Fibroblast of villous mesenchyme (primary cell): ENCODE measurements at places on chromosomes 3 and 15. TPM values are rescaled to one million over a fixed set of nuclear protein-coding genes. Genes with fewer than 3 reads are reported as not detected.

DNA sequence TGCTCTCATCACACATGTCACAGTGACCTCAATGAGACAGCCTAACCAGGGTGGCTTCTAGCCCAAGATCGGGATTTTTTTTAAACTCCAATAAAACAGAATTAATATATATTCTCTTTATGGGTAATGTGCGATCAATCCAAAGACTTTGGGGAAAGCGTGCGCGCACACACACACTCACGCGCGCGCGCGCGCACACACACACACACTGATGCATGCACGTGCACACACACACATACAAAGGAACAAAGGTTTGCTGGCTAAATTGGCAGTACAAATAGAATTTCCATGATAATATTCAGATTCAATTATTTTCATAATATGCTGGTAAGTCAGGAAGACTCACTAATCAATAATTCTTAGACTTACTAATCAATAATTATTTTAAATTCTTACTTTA is 19.3 kb downstream of the IL17RD start:
- DNase-seq = no peak

- no peak for DNase-seq
These were observed 15.1 kb upstream of the GPR171 start for GRCh38 chr3:151218136-151218535.

GRCh38 chr3:111617912-111618601 is 22.9 kb upstream of the ZBED2 start:
- DNase-seq = no peak

GRCh38 chr3:151142929-151143328 is 57.5 kb downstream of the MED12L start:
- DNase-seq = no peak

DNA sequence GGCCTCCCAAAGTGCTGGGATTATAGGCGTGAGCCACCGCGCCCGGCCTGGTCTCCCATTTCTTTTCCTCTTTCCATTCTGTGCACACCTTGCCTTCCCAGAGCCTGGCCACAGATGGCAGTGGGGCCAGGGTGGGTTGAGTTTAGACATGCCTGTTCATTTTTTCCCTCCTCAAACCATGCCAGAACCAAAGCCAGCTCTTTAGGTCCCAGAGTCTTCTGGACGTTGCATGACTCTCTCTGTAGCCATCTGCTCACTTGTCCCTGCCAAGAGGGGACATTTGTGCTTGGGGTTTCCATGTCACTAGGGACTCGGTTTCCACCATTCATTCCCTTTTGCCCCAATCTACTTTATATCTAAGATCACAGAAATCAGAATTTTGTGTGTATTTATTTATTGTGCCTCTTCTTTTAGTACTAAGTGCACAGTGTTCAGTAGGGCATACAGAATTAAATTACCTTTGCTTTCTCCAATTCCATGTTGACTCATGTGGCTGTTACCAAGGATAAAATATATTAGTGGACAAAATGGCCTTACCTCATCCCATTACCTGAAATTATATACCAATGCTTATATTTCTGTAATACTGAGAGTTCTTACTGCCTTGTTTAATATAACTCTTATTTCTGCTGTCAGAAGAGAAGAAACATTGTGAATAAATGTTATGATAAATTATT is 49.6 kb downstream of the USP13 start:
- DNase-seq = no peak

- DNase-seq = no peak
These were observed 11.2 kb upstream of the HOMER2 start for GRCh38 chr15:82963471-82964341.

DNA sequence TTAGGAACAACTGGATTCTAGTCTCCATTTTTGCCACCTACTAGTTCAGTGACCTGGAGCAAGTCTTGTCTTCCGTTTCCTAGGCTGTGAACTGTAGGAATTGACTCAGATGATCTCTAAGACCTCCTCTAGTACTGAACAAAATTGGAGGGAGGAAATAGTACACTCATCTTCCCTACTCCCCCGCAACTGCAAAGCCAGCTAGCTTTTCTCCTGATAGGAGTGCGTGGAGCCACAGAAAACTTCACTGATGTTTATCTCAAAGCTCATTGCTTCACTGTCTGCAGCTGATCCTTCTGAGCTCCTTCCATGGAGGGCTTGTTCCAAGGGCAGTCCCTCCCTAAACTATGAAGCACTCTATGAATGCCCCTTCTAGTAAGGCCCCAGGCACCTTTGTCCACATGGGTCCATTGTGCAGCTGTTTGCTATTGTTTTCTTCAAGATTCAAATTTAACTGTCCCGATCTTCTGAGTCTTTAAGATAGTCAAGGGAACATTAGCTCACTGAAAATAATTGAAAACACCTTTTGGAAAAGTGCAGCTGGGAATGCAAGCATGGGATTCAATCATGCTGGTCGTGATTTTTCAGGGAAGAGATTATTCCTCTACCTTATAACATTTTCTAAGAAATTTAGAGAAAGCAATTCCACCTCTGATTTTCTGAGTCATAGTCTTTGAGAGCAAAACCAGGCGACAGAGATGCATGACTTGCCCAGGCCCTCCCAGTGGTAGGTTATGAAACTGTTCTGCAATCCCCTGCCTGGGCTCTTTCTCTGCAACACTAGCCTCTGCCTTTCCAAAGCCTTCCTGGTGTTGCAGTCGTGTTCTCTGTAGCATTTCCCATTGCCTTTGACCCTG is 24.3 kb downstream of the FILIP1L start:
- peak; percentile 82 for DNase-seq

GRCh38 chr3:184230081-184230602 is 757 bp downstream of the VWA5B2 start:
- no peak for DNase-seq

- no peak for DNase-seq
These were observed 45.6 kb downstream of the PEX5L start for GRCh38 chr3:179991104-179991503.

GRCh38 chr3:59321881-59322540 is 272.2 kb upstream of the CFAP20DC start:
- DNase-seq = no peak

DNA sequence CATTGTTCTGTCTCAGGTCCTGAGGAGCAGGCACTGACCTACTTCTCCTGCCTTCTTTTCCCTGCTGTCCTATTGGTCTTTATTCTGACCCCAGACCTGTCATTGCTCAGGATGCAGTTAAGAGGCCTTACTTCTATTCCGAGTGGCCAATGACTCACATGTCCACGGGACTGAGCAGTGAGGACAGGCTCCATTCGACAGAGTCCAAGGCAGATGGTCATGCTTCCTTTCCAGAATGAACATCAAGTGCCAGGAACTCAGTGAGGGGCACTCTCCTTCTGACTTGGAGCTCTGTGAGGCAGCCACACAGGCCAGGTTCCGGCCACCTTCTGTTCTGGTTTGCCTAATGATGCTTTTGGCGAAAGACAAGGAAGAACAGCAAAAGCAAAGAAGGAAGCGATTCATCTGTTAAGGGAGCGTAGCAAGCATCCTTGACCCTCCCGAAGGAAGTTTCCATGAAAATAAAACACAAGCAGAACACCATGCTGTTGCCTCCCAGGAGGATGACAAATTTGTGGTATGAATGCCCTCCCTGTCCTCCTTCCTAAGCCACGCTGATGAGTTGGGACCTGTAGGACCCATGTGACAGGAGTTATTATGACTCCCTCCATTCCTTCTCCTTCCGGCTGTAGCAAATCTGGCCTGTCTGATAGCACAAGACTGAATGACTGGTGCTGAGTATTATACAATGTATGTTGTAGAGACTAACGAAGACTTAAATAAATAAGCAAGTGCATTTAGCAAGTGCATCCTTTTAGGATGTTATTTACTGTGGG is 14.4 kb upstream of the TPRG1 start:
- DNase-seq = no peak

GRCh38 chr3:152139651-152140050 is 129.1 kb upstream of the MBNL1 start:
- no peak for DNase-seq

- peak; percentile 71 for DNase-seq
These were observed 8.6 kb upstream of the SST start for GRCh38 chr3:187678726-187679268.

DNA sequence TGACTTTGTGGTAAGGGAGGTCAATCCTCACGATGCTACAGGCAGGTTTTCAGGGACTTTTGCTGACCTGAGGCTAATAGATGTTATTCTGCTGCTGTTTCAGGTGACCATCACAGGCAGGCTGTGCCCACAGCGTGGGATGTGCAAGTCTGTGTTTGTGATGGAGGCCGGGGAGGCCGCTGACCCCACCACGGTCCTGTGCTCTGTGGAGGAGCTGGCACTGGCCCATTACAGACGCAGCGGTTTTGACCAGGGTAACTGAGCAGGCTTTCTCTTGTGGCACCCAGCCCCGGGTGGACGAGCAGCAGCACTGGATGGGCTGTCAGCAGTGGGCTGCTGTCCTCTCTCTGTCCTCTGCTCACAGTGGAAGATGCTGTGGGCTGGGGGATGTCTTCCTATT is 22.0 kb downstream of the FAN1 start:
- no peak for DNase-seq

DNA sequence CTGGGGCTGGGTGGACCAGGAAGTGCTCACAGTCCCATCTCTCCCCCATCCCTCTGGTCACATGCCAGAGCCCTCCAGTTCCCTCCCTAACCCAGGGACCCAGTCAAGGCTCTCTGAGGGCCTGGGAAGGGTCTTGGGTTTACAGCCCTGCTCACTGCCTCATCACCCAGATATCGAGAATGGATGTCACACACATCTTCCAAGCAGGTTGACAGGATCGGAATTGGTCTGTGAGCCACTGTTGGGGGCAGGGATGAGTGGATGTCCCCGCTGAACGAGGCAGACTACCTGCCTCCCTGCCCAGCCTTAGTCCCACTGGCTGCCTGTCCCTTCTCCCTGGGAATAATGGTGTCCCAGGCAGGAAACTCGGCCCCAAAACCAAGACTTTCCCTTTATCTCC is 20.0 kb upstream of the GOLGA6C start:
- no peak for DNase-seq

DNA sequence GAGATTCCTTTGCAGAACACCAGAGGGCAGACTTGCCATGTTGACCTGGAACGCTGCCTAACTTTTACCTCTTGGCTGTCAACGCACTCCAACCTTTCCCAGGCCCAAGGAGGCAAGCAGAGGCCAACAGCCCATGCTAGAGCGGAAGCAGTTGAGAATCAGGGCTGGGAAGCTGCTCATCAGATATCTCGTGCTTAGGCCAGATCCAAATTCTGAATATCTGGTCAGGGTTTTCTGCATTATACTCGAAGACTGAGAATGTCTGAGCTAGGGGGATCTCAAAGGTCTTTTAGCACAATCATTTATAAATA is 2.5 kb downstream of the XIRP1 start:
- peak; percentile 72 for DNase-seq

GRCh38 chr15:72536506-72536905 is 62.4 kb downstream of the ARIH1 start:
- no peak for DNase-seq

DNA sequence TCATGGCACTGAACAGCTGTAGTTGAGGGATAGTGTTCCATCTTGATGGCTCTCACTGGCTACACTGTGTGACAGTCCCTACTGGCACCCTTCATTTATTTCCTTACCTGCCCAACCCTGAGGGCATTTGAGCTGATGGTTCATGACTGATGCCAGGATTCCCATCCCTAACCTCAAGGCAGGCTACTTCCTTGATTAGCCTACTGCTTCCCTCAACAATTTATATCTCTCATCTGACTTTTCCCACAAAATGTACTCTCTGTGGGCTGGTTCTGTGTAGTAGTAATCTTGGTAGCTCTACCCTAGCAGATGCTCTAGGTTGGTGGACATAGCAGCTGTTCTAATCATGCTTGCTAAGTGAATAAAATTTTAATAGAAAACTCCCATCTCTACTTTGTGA is 106.0 kb downstream of the THRB start:
- DNase-seq = no peak

- peak; percentile 12 for DNase-seq
These were observed 1248.5 kb downstream of the ROBO1 start for GRCh38 chr3:78519281-78519680.

GRCh38 chr3:197426121-197426566 is 127.7 kb upstream of the DLG1 start:
- no peak for DNase-seq

DNA sequence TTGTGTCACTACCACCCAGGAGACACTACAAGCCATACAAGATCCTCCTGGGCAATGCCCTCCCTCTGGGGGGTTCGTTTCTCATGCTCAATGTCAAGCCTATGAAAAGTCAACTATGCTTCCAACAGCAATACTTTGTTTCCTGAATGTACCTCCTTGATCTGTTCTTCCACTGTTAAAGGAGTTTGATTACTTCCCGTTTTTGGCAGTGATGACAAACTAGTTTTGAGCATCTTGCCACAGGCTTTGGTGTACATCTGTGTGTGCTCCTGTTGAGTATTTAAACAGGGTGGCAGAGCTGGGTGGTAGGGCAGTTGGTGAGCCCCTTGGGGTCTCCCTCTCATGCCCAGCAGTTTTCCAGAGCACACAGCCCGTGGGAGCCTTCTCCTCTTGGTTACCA is 81.4 kb downstream of the IL12A start:
- no peak for DNase-seq

DNA sequence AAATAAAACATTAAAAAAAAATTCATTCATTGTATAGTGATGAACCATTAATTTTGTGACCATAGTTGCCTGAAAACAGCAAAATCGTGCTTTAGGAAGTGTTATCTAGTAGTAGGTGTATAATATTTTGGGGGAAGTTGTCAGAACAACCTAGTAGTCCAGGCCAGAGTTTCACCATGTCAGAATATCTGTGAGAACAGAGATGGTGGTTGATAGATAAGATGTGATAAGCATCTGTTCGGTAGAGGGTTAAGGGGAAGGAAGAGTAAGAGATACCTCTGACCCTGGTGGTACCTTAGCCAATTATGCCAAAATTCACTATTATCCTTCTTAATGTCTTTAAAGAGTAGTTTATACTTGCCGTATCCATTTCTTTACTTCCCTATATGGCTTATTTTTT is 113.8 kb downstream of the MITF start:
- DNase-seq = no peak

GRCh38 chr3:63662011-63662410 is 9.5 kb downstream of the SNTN start:
- DNase-seq = no peak

GRCh38 chr15:75672646-75673425 is 25.1 kb downstream of the SNX33 start:
- peak; percentile 90 for DNase-seq

NR2E3 gene
- total RNA-seq = 0.86 and 0.97 TPM in 2 replicates

ACTL6A gene
- total RNA-seq = 42.5 and 48.8 TPM in 2 replicates

HTR3E gene
- not detected in 2 replicates for total RNA-seq

KBTBD13 gene
- not detected in 2 replicates for total RNA-seq

PPP4R2 gene
- total RNA-seq = 62.2 and 105 TPM in 2 replicates

STRIT1 gene
- not detected in 2 replicates for total RNA-seq

INSYN1 gene
- total RNA-seq = under 0.01 and 0.64 TPM in 2 replicates

CELF6 gene
- 0.32 TPM in 1 of 2 replicates, not detected in the other for total RNA-seq

PRSS50 gene
- total RNA-seq = not detected in 2 replicates
